ENCODE measurements at places on chromosomes 2 and 18.
A peak's percentile ranks its signal among the peaks of the same experiment; 100 is the strongest.

GRCh38 chr18:25805939-25806338, 284.5 kb downstream of the SS18 start:
- DNase-seq = no peak

- DNase-seq = no peak
Measured at GRCh38 chr2:64655018-64655664, 1.4 kb upstream of the SERTAD2 start.

- peak; percentile 63 for DNase-seq
Measured at GRCh38 chr2:10779776-10780490, 32.7 kb downstream of the PDIA6 start.

DNA sequence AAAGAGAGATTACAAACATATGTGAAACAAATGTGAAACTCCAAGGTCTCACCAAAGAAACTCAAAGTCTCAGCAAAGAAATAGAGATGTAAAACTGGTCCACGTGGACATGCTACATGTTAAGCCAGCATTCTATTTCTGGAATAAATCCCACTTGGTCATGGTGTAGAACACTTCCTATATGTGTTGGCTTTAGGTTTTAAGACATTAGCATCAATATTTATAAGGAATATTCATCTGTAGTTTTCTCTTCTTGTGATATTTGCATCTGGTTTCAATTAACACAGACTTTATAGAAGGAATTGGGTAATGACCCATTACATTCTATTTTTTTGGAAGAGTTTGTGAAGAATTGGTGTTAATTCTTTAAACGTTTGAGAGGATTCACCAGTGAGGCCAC, 133.1 kb downstream of the COPS8 start:
- no peak for DNase-seq

- no peak for DNase-seq
Measured at GRCh38 chr18:2143636-2144035, 427.7 kb downstream of the METTL4 start.

GRCh38 chr2:48845684-48846083, 90.2 kb upstream of the LHCGR start:
- no peak for DNase-seq

DNA sequence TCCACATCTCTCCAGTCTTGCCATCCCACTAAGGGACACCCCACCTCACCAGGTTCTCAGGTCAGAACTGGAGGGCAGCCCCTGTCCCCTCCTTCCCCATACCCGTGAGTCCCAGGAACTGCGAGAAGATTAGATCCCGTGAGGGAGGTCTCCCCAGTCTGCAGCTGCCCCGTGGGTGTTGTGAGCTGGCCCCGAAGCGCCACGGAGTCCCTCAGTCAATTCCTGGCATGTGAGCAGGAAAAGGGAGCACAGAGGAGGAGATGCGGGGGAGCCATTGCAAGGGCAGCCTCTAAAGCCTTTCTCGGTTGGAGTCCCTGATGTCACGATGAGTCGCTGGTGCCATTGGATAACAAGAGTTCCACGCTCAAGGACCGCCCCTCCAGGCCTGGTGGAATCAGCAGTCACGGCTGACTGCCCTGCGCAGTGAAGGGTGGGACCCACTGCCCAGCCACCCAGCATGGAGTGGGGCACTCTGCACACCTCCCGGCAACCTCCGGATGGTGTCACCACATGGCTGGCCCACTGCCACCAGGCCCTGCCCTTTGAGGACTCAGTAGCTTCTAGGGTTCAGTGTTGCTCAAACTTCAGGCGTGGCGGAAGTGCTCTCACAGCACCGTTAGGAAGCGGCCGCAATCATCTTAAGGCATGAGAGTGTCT, 434.9 kb upstream of the MYT1L start:
- DNase-seq = no peak
